ENCODE measurements at places on chromosomes 2 and 18.
A peak's percentile ranks its signal among the peaks of the same experiment; 100 is the strongest.

- no peak for DNase-seq
These were observed 87.2 kb upstream of the STON1 start for GRCh38 chr2:48442610-48443360.

- DNase-seq = no peak
These were observed 84.5 kb upstream of the LCLAT1 start for GRCh38 chr2:30362468-30363081.

- no peak for DNase-seq
These were observed 45.6 kb upstream of the MTCL1 start for GRCh38 chr18:8659609-8660242.

DNA sequence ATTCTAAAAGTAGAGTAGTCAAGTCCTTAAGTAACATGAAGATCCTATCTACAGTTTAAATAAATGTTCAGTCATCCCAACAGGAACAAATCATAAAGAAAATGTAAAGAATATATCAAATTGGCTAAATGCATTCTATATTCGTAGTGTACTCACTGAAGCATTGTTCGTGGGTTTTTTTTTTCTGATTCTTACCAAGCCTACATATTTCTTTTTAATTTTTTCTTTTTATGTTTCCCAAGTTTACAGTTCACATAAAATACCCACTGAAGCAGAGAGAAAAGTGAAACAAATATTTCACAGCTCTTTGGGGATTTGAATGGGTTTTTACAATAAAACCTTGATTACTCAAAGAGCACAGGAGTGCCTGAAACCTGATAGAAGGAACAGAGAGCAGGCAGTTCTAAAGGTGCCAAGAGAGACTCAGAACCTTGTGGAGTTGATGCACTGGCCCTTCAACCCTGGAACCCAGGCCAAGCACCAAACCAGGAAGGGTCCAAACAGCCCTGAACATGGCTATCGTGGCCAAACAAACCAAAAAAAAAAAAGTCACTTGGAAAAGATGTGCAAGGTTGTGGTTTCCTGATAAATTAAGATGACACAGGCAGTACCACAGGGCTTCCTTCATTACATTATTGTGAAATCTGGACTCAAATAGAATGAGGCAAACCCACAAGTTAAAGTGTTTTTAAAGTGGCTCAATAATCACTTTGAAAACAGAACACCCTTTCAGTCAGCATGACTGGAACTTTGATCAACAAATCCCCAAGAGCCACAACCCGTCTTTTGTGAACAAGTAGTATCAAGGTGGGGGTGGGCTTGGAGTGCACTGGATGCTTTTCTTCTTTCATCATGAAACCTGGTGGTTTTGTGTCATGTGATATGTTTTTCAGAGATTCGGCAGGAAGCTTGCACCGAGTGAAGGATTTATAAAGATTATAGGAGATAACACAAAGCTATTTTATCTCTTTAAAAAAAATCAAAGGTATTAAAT lies 245.0 kb upstream of the FN1 start:
- DNase-seq = peak; percentile 56

- DNase-seq = no peak
These were observed 126.6 kb downstream of the ZNF532 start for GRCh38 chr18:58991167-58991798.

- peak; percentile 66 for DNase-seq
These were observed 1.7 kb downstream of the NCK2 start for GRCh38 chr2:105746177-105747080.

DNA sequence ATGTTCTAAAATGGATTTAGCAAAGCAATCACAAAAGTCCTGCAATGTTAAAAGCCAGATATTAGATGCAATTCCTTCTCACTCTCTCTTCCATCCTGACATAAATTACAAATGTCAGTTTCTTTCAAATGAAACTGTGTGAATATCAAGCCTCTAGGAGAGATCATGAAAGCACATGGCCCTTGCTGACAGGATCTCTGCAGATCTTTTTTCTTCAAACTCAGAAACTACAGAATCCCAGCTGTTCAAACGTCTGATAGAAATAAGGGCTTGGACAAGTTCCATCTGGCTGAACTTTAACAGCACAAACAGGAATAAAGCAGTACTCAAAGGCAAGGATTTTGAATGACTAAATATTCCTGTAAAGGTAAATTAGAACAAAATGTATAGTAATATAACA lies 47.6 kb downstream of the PDE1A start:
- DNase-seq = no peak

DNA sequence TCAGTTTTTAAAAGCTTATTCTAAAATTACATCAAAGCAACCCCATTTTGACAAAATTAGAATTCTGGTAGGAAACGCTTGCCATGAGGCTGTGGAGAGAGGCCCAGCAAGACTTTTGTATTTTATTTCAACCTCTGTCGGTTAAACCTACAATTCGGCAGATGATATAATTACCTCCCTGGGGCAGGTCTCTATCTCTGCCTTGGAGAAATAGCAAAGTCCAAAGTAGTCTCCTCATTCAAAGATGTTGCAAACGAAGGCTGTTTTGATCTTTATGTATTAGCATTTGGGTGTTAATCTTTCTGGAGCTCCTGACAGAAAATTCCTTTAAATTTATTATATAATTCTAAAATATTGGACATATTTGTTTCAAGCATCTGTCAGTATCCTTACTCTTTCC lies 35.6 kb downstream of the GALM start:
- DNase-seq = no peak

DNA sequence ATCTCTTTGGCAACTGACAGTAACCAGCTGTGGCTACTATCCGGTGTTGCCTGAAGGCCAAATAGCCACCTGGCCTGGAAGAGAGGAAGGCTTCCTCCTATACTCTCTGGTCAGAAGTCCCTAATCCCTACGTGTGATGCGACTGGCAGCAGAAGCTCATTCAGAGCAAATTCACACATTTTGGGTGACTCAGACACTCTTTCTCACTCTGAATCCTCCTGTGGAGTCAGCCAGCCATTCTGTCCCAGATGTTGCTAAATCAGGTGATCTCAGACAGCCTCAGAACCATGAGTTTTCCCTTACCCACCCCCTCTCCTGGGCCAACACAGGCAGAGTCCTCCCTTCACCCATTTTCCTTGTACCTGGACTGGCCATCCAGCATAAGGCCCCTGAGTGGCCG lies 34.7 kb downstream of the CFAP53 start:
- DNase-seq = no peak

DNA sequence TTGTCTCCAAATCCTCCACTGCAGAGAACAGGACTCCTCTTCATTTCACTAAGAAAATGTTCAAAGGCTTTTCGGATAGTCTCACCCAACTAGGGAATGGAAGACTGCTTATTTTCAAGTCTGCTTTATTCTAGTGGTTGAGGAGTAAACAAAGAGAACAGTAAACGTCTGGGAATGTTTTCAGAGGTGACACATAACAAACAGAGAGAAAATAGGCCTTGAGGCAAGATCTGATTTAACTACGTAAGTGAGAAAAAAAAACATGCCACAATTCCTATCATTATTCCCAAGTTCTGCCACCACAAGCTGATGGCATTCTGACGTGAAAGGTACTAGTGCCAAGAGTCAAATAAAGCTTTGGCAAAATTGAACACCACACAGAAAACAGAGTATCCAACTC lies 16.7 kb upstream of the WIPF1 start:
- no peak for DNase-seq

DNA sequence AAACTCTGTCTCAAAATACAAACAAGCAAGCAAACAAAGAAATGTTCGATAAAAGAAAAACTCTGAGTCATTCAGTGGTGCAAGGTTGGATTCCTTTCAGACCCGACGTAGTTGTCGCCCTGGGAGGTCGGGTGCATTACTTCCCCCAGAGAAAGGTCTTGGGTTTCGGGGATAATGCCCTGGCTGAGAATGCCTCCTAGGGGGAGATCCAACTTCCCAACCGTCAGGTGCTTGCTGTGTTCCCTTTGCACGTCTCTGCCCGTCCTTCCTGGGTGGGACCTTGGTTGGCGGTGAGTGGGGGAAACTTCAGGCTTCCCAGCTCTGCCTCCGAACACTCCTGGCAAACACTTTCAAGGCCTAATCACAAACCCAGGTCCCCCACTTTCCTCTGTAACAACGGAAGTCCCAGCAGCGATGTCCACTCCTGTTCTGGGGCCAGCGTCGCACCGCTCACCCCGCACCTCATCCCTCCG lies 609 bp downstream of the TPGS2 start:
- no peak for DNase-seq

GRCh38 chr18:23069481-23069880 lies 65.8 kb upstream of the CABLES1 start:
- peak; percentile 70 for DNase-seq

DNA sequence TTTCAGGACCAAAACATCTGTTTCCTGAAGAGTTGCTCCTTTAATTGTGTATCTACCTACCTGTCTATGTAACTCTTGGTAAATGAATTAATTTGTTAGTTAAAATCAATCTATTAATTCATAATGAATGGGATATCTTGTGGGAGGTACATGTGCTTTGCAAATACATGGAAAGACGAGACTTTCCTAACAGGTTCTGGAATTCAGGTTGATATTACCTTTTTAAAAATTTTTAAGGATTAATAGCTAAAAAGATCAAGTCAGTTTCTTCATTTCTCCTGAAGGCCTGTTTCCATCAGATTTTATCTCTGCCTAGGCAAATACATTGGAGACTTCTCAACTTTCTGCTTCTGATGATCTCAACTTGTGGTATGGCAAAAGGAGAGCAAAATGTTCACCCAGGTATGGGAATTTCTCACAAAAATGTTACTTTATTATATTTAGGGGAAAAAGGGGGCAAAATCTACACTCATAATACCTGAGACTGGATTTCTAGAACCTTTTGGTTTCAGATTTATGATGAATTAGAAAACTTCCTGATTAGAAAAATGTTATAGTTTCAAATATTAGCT lies 7.4 kb downstream of the TFPI start:
- DNase-seq = no peak

GRCh38 chr18:2654928-2655177 lies 673 bp upstream of the SMCHD1 start:
- DNase-seq = peak; percentile 92

DNA sequence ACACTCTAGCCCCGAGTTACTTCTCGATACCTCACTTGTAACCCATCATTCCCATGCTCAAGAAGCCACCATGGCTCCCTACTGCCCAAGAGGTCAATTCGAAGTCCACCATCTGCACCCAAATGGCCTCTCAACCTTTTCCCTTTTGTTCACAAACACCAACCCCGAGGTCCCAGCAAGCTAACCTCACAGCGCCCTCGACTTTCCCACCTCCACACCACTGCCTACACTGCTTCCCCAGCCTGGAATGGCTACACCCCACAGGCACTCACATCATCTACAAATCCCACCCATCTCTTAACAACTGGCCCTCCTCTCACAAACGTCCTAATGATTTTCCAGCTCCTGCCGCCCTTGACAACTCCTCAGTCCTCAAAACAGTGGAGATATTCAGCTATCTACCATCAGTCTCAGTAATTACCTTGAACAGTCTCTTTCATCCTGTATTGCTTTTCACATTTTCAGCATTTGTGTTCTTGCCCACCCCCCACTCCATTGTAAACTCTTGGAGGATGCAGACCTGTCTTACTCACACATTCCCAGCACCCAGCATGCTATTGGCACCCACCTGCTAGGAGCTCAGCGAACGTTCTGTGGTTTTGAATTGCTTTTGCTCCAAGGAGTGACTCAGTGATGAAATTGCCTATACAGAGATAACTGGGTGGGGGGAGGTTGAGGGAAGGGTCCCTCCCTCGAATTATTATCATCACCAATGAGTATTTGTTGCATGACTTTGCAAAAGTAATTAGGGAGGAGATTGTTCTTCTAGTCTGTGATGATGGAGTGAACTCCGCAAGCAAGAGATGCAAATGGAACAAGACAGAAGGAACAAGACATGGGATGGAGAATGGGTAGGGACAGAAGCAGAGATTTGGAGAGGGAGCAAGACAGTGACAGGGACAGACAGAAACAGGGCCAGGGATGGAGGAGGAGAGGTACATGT lies 106.8 kb downstream of the CYP26B1 start:
- DNase-seq = no peak

DNA sequence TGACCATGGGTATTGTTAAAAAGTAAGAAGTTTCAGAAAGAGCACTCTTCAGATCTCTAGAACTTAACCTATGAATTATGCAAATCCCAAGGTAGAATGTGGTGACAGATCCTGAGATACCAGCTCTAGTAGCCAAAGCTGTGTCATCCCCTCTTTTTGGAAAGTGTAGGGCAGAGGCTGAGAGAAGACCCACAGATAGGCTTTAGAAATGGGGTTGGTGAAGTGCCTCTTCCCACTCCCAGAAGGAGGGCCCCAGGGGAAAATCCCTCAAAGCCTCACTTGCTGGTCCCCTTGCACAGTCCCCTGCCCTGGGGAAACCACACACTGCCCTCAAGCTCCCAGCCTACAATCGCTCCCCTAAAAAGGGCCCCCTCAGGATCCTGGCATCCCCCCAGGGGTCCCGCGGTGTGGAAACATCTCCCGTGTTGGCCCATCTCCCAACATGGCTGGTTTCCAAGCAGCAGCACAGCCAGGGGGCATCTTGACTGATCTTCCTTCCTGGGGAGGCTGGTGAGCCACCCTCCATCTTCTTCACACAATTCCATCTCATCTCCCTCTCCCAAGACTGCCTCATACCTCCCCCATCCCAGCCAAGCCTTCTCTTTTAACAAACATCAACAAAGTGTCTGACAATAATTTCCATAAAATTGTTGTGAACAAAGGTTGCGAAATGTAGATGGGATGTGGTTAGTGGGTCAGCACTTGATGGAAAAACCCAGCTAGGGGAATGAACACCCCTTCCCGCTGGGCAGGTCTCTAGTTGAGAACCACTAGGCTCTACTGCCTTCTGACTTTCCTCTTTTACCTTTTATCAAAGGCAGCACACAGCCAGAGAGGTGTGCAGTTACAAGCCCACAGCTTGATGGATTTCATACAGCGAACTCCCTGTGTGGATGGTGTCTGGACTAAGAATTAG lies 25.1 kb downstream of the MAL start:
- DNase-seq = no peak

GRCh38 chr2:8576525-8577167 lies 105.2 kb upstream of the ID2 start:
- no peak for DNase-seq

DNA sequence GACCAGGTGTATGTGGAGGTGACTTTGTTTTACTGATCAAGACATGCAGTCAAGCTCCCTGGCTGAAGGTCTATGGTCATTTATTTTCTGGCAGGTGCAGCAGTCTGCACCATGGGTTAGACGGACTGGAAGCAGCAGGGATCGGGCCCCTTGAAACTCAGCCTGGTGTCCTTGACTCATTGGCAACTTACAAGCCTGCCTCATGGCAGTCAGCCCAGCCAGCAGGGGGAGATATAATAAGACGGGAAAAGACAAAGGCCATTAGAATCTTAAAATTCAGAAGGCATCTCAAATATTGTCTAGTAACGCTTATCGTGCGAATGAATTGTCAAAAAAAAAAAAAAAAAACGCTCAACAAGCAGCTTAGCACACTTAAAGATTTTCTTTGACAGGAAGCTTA lies 308.2 kb downstream of the EN1 start:
- DNase-seq = no peak

Measured in naive thymus-derived CD8-positive, alpha-beta T cell (primary cell).